ENCODE measurements at places on chromosomes 16 and 17.

- peak; percentile 97 for DNase-seq
Measured at GRCh38 chr17:2029911-2030778, at the start of gene DPH1. Gene DPH1 (plus strand): TSS chr17:2030153. CDS start chr17:2030170, 17 bp downstream.

GRCh38 chr17:2892305-2892971 lies 96.2 kb downstream of the RAP1GAP2 start:
- DNase-seq: no peak

DNA sequence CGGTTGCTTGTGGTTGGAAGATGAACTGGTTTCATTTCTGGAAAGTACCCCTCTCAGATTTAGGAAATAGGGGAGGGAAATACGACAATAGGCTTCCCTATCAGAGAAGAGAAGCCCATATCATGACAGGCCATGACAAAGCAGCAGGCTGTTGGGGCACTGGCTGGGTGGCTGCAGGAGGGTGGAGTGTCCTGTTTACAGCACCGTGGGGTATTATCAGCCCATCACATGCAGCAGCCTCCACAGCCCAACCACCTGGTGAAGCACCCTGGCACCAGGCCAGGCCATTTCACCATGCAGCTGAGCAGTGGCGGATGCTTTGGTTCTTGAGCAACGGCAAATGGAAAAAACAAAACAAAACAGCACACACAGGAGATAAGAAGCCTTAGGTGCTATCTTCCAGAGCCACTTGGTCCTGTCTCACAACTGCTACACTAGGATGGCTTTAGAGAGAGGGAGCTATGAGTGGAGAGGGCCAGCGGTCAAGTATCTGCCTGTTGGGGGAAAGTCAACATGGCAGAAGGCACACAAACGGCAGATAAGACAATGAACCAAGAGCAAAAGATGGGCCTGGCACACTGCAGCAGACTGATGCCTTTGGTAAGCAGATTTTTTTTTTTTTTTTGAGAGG lies 24.2 kb downstream of the FAM117A start:
- DNase-seq: peak; percentile 47

GRCh38 chr16:70793851-70794502 lies 7.0 kb downstream of the VAC14 start:
- DNase-seq: no peak

DNA sequence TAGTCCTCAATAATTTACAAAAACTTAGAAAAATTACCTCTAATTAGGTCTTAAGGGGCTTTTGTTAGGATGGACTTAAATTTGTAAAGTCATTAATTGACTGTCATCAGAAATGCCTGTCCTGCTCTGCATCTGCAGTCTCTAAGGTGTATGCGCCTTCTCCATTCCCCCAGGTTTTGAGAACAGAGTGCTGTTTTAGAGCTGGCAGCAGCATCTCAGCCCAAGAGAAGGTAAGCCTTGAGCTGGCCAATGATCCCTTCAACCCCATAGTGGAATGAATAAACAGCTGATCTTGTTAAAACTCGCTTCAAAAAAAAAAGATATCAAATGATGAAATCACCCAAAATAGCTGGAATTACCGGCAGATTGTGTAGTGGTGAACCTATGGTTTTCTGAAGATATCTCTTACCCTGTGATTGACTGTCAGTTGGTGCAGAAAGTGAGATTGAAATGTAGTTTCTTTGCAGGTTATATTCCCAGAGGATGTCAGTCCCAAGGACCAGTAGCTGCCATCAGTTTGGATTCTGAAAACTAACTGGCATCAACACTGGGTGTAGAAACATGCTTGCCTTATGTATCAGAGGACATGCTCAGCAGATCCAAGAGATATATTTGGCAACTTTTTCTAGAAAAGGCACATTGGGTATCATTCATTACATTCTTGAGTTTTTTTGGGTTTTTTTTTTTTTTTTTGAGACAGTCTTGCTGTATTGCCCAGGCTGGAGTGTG lies 25.7 kb downstream of the TRPV2 start:
- no peak for DNase-seq

DNA sequence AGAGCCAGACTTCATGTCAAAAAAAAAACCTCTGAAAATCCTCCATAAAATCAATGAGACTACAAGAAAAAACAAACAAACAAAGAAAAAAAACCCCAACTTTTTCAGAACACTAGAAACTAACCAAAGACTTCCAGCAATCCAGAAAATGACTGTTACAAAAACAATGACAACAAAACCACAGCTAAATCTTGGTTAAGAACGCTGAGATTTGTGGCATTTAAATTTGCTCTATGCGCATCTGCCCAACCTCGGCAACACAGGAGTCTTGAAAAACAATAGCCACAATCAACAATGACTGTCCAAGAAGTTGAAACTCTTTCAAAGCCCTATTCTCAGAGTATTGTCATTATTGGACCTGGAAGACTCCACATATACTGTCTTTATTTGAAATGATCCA lies 402.4 kb downstream of the ZFHX3 start:
- no peak for DNase-seq

GRCh38 chr16:4519274-4520058 lies 19.1 kb downstream of the CDIP1 start:
- DNase-seq: no peak
